Bladder microvascular endothelial cell (primary cell): ENCODE measurements at places on chromosomes 7 and 10. TPM values are rescaled to one million over a fixed set of nuclear protein-coding genes. Genes with fewer than 3 reads are reported as not detected.

The CLRN3 gene
- total RNA-seq = 0.38 TPM in 1 of 2 replicates, not detected in the other

The DYDC1 gene
- total RNA-seq = not detected in 2 replicates

The MUC3A gene
- total RNA-seq = under 0.01 TPM in 1 of 2 replicates, not detected in the other

The ASAH2B gene
- 0.81 and 2.5 TPM in 2 replicates for total RNA-seq
